D341Med (cell line): ENCODE measurements at places on chromosomes 7 and 10.
A peak's percentile ranks its signal among the peaks of the same experiment; 100 is the strongest.

DNA sequence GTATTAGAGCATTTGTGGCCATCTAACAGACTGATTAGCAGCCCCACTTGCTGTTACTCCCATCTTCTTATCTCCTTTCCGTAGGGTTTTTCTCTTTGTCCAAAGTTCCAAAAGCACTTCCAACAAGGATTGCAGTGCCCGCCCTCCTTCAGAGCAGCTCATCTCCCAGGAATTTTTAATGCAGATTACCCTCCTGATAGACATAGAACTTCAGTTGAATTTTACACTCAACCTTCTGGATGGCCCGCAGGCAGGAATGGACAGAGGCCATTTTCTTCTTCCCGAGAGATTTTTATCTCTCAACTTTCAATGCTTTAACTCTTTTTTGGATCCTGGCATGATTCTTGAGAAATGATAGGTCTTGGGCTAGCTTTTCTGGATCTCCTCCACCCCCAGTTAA is 23.3 kb downstream of the PRKG1 start:
- no peak for DNase-seq

GRCh38 chr10:73134727-73135126 is 24.5 kb downstream of the NUDT13 start:
- no peak for DNase-seq

DNA sequence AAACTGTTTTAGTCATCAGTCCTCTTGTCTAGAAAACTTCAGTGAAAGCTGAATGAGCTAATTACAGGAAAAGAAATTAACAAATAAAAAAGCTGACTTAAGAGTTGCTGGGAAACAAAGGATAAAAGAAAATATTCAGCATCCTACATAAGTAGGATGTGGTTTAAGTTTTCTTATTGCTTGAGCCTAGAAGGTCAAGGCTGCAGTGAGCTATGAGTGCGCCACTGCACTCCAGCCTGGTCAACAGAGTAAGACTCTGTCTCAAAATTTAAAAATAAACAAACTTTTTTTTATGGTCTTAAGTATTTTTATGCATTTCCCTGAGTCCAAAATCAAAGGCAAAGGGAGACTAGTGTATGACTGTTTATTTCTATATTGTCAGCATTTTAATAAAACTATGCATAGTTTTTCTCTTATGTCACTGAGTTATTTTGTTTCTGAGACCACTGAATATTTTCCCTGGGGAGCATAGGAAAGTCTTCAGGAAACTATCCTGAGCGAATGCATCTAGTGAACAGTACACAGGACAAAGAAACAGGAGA is 40.0 kb upstream of the LRRN3 start:
- no peak for DNase-seq

- no peak for DNase-seq
Measured at GRCh38 chr7:142391191-142391992, 133.5 kb upstream of the PRSS58 start.

DNA sequence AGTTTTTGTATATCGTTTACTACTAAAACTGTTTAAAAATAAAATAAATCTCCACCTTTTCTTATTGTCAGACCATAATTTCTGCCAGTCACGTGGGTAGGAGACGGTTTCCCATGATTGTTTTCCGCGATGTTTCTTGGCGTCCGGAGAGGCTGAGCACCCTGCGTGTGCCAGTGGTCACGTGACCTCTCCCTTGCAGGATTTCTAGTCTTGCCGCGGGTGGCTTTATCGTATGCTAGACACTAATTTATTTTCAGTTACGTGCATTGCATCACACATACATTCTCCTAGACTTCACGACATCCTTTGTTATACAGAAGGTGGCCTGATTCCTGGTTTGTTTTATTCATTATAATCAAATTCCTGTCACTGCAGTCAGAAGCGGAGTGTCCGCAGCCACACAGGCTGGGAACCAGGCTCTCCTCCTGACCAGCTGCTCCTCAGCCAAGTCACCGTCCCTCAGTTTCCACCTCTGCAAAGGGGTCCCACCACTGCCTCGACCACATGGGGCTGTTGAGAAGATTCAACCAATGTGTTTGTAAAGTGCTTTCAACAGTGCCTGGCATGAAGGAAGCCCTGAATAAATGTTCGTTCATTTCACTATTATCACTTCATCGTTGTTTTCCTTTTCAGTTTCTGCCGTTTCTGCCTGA is 203.2 kb upstream of the PPP2R2D start:
- no peak for DNase-seq

- no peak for DNase-seq
Measured at GRCh38 chr10:88652616-88653015, 11.6 kb upstream of the LIPF start.

GRCh38 chr7:6279937-6280336 is 7.5 kb upstream of the CYTH3 start:
- no peak for DNase-seq

GRCh38 chr7:32605032-32605431 is 109.7 kb downstream of the AVL9 start:
- DNase-seq: no peak

- DNase-seq: no peak
Measured at GRCh38 chr10:126846469-126846868, 58.8 kb upstream of the DOCK1 start.

DNA sequence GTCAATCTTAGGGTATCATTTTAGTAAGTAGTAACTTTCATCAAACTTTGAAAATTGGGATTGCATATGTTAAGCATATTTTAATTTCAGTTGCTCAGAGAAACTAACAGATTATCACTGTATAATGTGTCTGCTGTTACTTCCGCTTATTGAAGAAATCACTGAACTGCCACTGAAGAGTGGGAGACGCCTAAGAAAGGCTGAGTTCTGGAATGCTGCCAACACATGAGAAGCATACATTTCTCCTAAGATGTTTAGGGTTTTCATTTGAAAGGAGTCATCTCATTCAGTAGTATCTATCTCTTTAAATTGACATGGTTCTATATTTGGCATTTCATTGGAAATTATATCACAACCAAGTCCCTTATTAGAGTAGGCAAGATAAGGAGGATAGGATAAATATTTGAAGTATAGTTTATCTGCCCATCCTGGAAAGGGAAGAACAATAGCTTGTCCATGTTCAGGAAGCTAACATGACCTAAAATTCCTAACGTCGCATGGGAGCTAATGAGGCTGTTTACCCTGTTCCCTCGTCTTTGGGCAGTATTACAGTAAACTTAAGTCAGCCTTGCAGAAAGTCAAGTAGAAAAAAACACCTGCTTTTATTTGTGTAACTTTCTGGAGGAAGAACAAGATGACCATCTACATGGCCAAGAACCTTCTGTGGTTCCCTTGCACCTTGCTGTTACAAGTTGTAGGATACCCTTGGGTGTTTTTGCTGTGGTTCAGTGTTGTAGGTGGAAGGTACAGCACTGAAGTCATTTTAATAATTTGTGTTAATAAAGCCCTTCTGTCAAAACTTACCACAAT is 67.3 kb downstream of the NHLRC2 start:
- no peak for DNase-seq

DNA sequence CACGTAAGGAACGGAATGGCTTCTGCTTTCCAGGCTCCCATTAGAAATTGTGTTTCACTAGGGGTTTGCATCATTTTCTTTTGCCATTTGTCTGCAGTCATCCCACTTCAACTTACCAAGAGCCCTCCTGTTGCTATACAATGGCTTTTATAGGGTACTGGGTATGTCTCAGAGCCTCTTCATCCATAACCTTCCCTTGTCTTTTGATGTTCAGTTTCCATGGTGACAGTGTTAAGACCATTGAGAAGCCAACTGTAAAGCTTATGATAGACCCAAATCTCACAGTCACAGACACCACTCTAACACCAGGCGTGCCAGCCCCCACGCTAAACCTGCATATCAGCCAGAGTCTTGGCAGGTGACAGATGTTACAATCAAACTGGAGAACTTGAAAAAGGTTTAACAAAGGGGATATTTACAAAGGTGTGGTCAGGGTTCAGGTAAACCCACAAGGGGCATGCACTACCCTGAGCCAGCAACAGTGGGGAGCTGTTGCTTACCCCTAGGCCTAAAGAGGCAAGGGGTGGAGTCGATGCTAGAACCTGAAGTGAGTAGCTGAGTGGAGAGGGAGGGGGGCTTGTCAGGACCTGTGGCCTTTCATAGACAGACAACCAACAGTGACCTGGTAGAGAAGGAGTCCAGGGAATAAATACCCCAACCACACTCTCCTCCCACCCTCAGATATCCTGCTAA is 53.2 kb upstream of the ABLIM1 start:
- DNase-seq: no peak

- no peak for DNase-seq
Measured at GRCh38 chr10:96716390-96716789, 3.9 kb downstream of the PIK3AP1 start.

DNA sequence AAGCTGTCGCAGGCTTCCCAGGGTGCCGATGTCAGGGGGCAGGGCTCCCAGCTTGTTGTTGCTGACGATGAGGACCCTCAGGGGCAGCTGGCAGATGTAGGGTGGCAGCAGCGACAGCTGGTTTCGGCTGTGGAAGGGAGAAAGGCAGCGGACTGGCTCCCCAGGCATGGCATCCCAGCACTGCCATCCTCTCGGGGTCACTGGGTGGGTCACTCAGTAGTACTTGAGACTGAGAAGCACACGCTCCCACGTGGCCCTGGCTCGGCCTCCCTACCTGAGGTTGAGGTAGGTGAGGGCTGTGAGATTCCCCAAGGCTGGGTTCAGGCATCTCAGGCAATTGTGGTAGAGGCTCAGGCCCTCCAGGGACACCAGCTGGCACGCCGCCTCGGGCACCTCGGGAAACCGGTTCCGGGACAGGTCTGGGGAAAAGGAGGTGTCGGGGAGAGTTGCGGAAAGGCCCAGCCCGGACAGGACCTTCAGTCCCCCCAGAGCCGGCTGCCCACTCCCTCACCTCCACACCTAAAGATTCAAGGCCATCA is 3.8 kb downstream of the LRCH4 start:
- no peak for DNase-seq

- no peak for DNase-seq
Measured at GRCh38 chr10:22500656-22501340, 155.5 kb downstream of the SPAG6 start.

DNA sequence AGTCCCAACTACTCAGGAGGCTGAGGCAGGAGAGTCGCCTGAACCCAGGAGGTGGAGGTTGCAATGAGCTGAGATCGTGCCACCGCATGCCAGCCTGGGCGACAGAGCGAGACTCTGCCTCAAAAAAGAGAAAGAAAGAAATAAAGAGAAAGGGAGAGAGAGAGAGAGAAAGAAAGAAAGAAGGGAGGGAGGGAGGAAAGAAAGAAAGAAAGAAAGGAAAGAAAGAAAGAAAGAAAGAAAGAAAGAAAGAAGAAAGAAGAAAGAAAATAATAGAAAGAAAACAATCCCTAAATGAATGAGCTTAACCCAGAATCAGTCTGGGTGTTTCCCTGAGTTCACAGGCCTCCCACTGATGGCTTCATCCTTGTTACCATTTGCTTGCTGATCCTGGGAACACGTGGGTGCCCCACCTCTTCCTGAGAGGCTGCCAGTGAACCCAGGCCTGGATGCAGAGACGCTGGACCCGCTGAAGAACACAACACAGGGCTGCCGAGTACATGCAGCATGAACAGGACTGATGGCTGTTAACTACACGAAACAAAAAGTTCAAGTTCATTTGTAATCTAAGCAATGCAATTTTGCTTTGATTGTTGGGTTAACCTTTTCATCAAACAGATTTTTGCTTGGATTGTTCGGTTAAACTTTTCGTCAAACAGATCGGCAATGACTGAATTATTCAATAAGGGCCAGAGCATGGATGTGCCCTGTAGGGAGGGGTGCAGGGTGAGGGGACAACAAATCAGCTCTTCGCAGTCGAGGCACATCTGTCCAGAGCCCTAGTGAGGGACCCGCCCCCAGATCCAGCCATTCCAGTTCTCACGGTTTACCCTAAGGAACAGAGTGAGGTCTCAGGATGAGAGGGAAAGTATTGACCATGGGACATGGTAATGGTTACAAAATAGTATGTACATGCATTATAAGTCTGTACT is 11.5 kb downstream of the NPFFR1 start:
- no peak for DNase-seq

GRCh38 chr10:79070081-79070605 is 1.4 kb downstream of the ZMIZ1 start:
- peak; percentile 41 for DNase-seq

GRCh38 chr7:28348636-28349035 is 63.7 kb upstream of the CREB5 start:
- no peak for DNase-seq

GRCh38 chr10:28785018-28785417 is 107.7 kb downstream of the BAMBI start:
- no peak for DNase-seq

DNA sequence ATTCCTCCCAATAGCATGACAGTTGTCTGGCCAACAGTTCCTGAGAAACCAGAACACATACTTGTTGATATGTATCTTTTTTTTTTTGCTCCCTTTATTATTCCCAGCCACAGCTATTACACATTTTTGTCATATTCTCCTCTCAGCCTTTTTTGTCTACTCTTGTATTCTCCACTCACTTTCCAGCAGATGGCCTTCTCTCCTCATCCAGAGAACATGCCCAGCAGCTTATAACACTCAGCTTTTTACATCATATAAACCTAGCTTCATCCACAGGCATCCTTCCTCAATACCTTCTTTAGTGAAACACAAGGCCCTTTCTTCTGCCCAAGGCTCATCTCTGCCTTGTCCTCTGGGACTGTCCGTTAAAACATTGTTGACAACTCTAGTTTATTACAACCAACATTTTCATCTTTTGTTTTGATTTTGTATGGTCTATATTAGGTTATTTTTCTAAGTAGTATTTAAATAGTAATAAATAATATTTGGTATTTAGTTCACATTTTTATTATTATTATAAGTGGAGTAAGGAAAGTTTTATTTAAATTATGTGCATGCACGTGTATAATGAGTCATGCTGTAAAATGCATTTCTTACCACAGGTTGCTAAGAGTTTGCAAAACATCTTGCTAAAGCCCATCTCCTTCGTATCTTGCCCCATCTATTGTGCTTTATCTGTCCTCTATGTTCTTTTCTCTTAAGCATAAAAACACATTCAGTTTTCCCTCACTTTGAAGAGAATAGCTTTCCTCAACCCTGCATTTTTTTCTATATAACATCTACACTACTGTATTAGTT is 101.5 kb downstream of the ORC5 start:
- DNase-seq: no peak

GRCh38 chr7:159098811-159099655 is 45.6 kb downstream of the VIPR2 start:
- DNase-seq: no peak

DNA sequence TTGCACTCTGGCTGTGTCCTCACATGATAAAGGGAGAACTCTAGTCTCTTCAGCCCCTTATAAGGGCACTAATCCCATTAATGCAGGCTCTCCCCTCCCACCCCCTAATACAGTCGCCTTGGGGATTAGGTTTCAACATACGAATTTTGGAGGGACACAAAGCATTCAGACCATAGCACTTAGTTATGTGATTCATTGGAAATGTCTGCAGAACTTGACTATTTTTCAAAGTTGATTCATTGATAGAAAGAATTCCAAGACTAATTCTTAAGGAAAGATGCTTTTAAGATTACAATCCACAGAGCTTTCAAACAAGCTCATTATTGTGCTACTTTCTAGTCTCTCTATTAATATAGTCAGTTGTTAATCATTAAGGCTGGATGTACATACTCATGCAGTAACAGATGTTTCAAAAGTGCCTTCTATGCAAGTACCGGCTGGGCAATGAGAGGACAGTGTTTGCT is 85.3 kb upstream of the RPA3 start:
- DNase-seq: peak; percentile 54

GRCh38 chr10:31822150-31822549 is 106.5 kb downstream of the ARHGAP12 start:
- no peak for DNase-seq
